ENCODE measurements at places on chromosomes 12 and 14.

DNA sequence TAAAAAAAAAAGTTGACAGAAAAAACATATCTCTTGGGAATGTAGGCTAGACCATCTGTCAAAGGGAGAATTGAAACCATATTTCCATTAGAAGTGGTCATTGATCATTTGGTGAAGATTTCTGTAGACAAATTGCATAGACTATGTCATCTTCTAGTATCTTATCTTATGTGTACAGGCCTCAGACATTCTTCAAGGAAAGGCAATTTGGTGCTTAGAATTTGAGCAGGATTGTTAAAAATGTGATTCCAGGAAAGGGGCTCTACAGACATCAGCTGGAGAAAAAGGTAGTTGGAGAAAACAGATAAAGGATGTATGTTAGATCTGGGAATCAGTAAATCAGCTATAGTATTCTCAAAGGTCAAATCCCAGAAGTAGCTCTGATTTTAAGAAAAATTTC, 627.1 kb downstream of the TMTC2 start:
- no peak for DNase-seq

- DNase-seq = no peak
Measured at GRCh38 chr14:75401361-75401760, 26.5 kb upstream of the JDP2 start.

DNA sequence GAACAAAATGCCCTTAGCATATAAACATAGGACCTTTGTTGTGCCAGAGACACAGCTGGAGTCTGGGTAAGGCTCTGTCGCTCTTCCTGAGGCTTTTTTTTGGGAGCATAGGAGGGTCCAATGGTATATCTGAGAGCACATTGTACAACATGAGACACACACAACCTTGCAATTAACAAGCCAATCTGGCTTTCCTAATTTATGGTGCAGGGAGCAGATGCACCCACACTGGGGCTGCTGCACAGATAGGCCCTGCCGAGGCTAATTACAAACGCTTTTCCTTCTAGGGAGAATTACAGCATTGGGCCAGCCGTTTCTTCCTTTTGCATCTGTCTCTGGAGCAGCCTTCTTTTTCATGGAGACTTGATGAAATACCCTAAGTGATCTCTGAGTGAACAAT, 75.0 kb upstream of the OVCH1 start:
- no peak for DNase-seq

DNA sequence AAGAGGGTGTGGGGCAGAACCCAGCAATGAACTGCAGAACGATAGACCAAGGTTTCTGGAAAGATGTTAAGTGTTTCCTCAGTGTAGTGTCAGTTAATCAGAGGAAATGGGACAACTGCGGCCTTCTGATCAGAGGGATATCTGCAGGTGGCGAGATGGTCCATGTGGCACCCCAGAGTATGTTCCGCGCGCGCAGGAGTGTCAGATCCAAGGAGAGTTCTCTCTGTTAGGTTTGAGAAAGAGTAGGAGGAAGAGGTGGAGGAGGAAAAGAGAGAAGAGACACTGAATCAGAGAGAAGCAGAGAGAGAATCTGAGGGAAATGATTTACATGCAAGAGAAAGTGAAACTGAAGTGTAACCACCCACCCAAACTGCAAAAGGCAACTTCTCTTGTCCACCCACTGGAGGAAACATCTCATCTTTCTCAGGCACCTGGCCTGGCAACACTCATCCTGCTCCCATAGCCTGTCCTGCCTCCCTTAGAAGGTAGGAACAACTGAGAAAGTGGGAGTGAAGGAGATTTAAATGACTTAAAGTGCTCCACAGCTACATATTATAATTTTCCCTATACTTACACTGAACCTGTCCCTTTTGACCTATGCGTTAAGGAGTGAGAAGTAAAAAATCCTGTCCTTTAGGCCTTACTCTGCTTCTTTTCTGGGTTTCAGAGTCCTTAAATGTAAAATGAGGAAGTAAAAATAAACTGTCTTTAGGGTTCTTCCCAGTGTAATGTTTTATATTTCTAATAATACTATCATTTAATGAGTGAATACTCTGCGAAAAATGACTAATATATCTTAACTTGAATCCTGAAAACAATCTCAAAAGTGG, 6.8 kb upstream of the TESPA1 start:
- no peak for DNase-seq

- DNase-seq = no peak
Measured at GRCh38 chr14:103725739-103726395, 10.3 kb downstream of the ZFYVE21 start.

DNA sequence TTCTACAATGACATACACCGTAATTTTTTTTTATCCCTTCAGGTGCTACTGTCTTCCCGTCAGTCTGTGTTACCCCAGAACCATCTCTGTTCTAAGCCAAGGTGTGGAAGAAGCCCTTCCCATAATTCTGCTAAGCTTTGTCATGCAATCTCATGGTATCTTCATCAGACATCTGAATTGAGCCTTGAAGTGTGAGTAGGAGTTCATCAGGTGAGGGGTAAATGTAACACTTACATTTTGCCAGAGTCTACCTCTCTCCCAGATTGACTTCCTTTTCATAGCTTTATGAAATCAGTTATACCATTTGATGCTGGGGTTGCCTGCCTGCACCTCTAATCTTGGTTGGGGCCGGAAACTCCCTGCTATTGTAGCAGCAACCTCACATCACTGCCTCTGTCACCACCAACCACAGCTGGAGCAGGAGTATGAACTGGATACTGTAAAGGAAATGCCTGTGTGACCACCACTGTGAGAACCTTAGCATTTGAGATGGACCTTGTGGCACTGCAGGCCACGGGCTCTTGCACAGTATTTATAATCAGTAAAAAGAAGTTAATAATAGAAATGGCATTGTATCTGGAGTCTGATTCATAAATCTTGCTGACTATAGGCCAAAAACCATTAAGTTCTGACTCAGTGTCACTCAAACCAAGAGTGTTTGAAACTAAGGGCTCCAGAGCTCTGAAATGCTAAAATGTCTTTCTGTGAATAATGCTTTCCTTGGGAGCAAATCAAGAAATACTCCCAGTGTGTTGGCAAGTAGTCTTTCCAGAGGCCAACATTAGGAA, 58.7 kb upstream of the STK38L start:
- DNase-seq = no peak

- no peak for DNase-seq
Measured at GRCh38 chr14:68707482-68707881, 85.4 kb downstream of the ZFP36L1 start.

- no peak for DNase-seq
Measured at GRCh38 chr14:71267007-71267513, 359.8 kb downstream of the PCNX1 start.

- DNase-seq = no peak
Measured at GRCh38 chr12:91377436-91377835, 194.8 kb upstream of the DCN start.

DNA sequence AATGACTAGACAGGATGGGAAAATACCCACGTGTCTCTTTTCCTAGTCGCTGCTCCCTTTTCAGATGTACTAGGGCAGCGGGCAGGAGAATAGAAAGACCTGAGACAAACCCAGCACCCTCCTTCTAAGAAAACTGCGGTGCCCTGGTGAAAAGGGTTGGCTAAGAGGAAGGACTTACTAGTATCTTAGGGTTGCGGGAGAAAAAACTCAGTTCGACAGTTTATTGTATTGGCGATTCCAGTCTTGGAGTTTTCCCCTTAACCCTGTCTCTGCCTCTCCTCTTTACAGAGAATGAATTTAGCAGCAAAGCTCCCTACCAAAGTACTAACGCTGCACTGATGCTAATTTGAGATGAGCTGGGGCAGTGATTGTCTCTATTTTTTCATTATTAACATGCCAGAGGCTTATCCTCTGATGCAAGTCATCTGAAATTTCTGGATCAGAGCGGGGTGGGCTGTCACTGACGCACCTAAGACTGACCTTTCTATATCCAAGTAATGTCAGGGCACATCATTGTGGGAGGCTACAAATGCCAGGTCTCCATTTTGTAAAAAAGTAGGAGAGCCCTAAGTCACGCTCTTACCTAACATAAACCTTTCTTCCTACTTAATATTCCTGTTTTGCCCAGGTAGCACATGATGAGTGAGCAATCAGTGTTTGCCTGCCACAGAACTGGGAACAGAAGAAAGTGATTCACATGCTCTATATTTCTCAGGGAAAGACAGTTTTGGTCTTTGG, 916 bp upstream of the PAWR start:
- DNase-seq = no peak

- no peak for DNase-seq
Measured at GRCh38 chr12:68832504-68832867, 24.5 kb downstream of the MDM2 start.

DNA sequence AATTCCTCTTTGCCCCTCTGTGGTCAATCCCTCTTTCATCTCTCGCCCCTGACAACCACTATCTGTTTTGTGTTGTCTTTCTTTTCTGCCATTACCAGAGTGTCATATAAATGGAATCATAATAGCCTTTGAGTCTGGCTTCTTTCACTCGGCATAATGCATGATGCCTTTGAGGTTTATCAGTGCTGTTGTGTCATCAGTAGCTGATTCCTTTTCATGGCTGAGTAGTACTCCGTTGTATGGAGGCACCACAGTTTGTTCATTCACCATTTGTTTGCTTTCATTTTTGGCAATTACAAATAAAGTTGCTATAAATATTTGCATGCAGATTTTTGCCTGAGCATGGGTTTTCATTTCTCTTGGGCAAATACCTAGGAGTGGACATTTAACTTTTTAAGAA, 47.2 kb downstream of the WSCD2 start:
- DNase-seq = no peak

DNA sequence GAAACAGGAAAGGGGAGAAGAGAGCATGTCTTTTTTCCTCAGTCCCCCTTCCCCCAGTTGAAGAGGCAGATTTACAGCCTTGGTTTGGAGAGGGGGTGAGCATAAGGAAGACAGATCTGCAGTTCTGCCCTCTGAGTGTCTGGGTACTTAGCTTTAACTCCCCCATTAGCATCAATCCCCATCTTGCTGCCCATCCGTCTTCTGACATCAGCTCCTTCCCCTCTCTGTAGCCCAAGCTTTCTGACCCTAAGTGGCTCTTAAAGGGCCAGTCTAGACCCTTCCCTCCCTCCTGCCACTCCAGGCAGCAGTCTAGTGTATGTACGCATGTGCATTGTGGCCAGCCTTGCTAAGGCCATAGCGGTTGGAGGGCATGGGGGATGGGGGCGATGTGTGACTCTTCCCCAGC, 7.3 kb downstream of the GPR84 start:
- no peak for DNase-seq

GRCh38 chr12:67154901-67155300, 114.3 kb upstream of the CAND1 start:
- DNase-seq = no peak
